Activated naive CD4-positive, alpha-beta T cell treated with anti-CD3 and anti-CD28 coated beads, Interleukin-2, amount 10 ng/mL, durations not matched to agents 7 days and 5 days (primary cell): ENCODE measurements at places on chromosomes 3 and 15.

DNA sequence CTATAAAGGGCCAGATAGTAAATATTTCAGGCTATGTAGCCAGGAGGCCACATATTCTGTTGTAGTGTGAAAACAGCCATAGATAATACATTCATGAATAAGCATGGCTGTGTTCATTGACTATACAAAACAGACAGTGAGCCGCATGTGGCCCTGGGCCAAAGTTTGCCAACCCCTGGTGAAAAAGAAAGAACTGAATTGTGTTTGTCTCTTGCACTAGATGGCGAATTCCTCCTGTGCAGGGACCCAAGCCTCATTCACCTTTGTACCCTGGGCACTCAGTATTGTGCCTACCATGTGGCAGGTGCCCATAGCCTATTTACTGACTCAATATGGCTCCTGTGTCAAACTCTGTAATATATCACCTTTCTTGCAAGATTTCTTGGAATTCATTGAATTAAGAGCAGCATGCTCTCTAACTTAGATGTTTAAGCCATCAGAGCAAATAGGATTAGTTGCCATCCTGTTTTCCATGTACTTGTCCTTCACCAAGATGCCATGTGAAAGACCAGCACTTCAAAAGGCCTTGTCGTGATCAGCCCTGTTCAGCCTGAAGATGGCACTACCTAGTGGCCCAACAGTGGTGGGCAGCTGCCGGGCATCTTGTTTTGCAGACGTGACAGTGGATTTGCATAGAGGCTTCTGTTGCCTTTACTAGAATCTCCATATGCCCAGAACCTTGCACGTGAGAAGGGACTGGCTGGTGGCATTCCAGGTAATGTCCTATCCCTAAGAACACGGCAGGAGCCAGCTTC is 50.9 kb upstream of the CMTM7 start:
- H3K36me3 ChIP-seq: no peaks in the 10 kb centered on the region
- no peak overlapping the region for H3K27ac ChIP-seq
- DNase-seq: no peak

DNA sequence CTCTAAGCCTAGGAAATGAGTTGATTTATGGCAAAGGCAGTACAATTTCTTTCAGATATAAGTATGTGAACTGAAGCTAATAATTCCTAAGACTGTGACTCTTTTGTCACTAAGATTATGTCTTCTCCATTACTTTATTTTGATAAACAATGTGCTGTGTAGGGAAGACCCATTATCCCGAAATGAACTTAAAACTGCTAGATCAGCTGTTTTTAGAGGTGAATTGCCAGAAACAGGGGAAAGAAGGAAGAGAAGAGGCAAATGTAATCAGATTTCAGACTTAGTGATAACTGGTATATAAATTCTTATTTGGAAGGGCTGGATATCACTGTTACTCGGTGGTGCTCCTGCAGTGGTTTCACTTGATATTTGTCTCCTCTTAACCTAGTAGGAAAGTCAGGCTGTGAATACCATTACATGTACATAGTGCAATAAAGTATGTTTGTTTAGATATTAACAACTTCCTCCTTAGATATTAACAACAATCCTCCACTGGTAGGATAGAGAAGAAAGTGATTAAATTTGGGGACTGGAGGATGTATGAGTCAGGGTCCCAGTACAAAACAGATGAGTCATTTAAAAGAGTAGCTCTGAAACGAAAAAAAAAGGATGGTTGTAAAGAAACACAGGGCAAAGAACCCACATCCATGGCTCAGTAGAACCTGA is 338.5 kb upstream of the KCNH8 start:
- no peak for DNase-seq
- no peaks in the 10 kb centered on the region for H3K4me1 ChIP-seq
- no peak overlapping the region for H3K4me3 ChIP-seq
- no peaks in the 10 kb centered on the region for H3K36me3 ChIP-seq
- no peak overlapping the region for H3K27ac ChIP-seq
- no peaks in the 10 kb centered on the region for H3K27me3 ChIP-seq

DNA sequence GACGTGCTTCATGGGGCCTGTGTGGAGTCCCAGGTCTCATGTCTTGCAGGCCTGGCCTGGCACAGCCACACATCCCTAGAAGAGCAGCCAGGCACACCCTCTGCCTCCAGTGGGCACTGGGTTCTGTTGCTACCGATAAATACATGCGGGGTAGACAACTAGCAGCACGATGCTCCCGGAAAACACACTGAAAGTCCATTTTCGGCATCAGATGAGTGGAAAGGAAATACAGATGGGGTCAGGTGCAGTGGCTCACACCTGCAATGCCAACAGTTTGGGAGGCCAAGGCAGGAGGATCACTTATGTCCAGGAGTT is 165.1 kb downstream of the NSMCE3 start:
- no peak for DNase-seq
- H3K4me3 ChIP-seq: no peak overlapping the region
- H3K27ac ChIP-seq: no peak overlapping the region
- H3K36me3 ChIP-seq: peaks cover 5% of the 10 kb centered on the region

DNA sequence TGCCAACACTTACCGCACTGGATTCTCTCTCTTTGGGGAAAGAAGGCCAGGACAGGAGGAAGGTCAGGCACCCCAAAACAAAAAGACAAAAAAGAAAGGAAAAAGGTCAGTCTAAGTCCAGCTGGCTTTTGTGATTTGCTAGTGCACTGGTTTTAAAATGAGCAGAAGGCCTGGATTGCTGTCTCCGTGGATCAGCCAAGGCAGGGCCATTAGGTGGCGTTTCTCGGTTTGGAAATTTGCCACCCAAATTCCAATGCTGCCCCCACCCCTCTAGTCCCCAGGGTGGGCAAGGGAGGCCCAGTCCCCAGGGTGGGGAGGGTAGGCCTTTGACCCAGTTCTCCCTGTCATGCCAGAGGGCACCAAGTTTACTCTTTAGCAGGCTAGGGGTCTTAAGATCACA is 33.3 kb downstream of the TLE3 start:
- no peaks in the 10 kb centered on the region for H3K27me3 ChIP-seq
- peaks cover 52% of the 10 kb centered on the region for H3K36me3 ChIP-seq
- H3K27ac ChIP-seq: no peak overlapping the region
- no peak for DNase-seq
- no peaks in the 10 kb centered on the region for H3K4me1 ChIP-seq

DNA sequence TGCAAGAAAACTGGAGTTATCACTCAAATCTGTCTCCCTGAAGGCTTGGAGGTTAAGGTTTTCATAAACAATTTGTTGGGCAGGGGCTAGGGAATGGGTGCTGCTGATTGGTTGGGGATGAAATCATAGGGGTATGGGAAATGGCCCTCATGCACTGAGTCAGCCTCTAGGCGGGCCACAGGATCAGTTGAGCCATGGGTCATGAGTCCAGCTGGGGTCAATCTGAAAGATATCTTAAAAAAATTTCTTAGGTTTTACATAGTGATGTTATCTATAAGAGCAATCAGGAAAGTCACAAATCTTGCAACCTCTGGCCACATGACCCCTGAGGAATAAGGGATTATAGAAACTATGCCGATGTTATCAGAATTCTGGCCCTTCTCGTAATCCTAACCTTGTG is 491.7 kb downstream of the ZIC1 start:
- H3K4me1 ChIP-seq: no peaks in the 10 kb centered on the region
- no peak overlapping the region for H3K27ac ChIP-seq
- H3K36me3 ChIP-seq: no peaks in the 10 kb centered on the region

- H3K36me3 ChIP-seq: peaks cover 9% of the 10 kb centered on the region
- no peak overlapping the region for H3K4me3 ChIP-seq
- DNase-seq: no peak
- peaks cover 15% of the 10 kb centered on the region for H3K4me1 ChIP-seq
- H3K27me3 ChIP-seq: no peaks in the 10 kb centered on the region
Measured at GRCh38 chr3:123111640-123112039, 44.8 kb downstream of the PDIA5 start.

GRCh38 chr3:151459358-151459757 is 1.5 kb downstream of the IGSF10 start:
- no peak overlapping the region for H3K4me3 ChIP-seq
- no peak for DNase-seq
- H3K27ac ChIP-seq: no peak overlapping the region

DNA sequence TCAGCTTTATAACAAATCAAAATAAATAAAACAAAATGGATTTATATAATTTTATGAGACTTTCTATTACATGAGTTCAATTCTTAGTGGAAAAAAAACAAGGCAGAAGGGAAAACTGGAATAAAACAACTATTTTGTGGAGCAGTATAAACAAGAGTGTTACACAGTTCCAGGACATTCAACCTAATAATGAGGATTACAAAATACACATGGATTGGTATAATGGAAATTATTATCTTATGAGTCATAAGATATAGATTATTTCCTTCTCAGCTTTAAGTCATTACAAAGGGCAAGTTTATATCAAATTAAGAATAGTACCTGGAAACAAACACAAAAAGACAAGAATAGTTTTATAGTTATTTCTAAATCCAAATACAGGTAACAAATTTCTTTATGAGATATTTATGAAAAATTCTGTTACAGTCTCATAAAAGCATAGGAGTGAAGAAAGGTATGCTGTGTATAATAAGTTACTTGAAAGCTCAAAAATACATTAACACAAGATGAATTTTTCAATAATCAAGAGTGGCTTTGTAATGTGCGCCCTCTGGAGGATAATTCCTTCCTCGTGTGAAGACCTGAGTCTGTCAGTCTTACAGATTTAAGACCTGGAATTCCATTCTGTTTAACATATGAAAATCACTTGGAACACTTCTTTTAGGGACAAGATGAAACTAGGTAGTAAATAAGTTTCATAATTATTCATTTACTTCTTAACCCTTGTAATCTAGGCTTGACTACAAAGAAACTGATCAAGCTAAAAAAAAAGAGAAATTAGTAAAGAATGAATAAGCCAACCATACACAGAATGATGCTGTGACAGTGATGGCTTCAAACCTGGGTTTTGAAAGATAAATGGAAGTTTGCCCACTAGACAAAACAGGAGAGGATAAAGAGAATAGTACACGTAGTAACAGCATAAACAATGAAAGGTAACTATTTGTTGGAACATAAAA is 9.5 kb downstream of the COPS2 start:
- H3K36me3 ChIP-seq: peaks cover 30% of the 10 kb centered on the region
- peak; percentile 54 for DNase-seq
- H3K4me3 ChIP-seq: no peak overlapping the region
- no peaks in the 10 kb centered on the region for H3K27me3 ChIP-seq
- peaks cover 26% of the 10 kb centered on the region for H3K4me1 ChIP-seq
- no peak overlapping the region for H3K27ac ChIP-seq

GRCh38 chr3:178456621-178457285 is 79.5 kb upstream of the KCNMB2 start:
- no peak overlapping the region for H3K27ac ChIP-seq
- H3K4me1 ChIP-seq: no peaks in the 10 kb centered on the region
- H3K27me3 ChIP-seq: no peaks in the 10 kb centered on the region
- no peak for DNase-seq
- no peaks in the 10 kb centered on the region for H3K36me3 ChIP-seq

DNA sequence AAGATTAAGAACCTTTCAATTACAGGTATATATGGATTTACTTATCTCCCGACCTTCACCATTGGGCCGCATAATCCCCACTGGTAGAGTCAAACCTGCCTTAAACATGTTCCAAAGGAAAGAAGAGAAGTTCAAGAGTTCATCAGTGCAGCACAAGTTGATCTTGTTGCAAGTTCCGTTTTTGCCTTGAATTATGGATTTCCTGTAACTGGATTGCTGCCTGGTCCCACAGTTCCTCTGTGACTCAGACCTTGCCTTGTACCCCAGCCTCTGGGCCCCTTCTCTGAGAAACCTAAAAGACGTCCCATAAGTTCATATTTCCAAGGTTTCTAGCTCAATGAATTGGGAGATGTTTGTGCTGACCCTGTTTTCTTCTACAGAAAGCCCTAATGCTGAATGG is 112.5 kb upstream of the THBS1 start:
- no peak for DNase-seq
- H3K36me3 ChIP-seq: no peaks in the 10 kb centered on the region
- no peak overlapping the region for H3K4me3 ChIP-seq
- no peak overlapping the region for H3K27ac ChIP-seq
- H3K4me1 ChIP-seq: no peaks in the 10 kb centered on the region

GRCh38 chr15:38070778-38071177 is 136.3 kb downstream of the TMCO5A start:
- H3K27ac ChIP-seq: no peak overlapping the region
- no peaks in the 10 kb centered on the region for H3K36me3 ChIP-seq
- DNase-seq: no peak
- H3K4me1 ChIP-seq: peaks cover 18% of the 10 kb centered on the region
- no peak overlapping the region for H3K4me3 ChIP-seq
